ENCODE measurements at places on chromosomes 3 and 15. TPM values are rescaled to one million over a fixed set of nuclear protein-coding genes. Genes with fewer than 3 reads are reported as not detected.

DNA sequence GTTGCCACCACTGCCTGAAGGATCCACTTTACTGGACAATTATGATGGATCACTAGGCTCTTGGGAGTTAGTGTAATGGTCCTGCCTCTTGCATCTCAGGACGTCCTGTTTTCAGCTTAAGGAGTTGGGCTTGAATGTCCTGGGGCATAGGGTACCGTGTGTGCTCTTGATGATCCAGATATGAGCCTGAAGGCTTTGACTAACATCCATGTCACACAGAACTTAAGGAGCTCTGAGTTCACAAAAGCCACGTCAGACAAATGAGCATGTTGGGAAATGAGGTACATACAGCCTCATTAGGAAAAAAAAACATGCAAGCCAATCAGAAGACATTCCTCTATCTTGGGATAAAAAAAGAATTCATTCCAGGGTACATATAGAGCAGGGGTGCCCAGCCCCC is 40.8 kb downstream of the CA12 start:
- no peak for DNase-seq

- peak; percentile 80 for DNase-seq
Observed at GRCh38 chr15:52010633-52011595, 8.1 kb upstream of the MAPK6 start.

DNA sequence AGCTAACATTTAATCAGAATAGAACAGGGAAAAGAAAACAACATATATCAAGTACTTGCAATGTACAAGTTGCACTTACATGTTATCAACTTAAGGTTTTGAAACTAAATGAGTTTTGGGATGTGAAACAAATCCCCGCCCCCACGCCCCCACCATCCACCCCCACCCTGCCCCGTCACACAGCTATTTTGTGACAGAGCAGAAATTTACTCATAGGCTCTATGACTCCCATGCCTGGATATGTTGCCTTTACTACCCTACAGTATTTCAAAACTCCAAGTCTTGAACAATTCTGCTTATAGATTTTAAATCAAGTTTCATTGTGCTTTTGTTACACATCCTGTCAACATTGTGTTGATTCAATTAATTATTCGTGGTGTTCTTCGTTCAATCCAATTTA is 18.1 kb upstream of the IL1RAP start:
- DNase-seq = no peak

- no peak for DNase-seq
Observed at GRCh38 chr3:116102037-116102436, 343.2 kb downstream of the LSAMP start.

DNA sequence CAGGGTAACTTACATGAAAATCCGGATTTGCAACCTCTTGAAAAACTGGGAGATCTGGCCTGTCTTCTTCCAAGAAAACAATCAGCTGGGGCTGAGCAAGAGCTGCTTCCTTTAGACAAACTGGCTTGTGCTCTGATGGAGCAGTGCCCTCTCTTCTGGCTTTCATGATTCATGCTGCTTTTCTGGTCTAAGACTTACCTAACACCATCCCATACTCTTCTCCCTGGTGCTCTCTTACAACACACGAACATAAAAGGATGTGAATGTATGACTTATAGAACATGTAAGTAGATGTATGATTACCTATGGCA is 9.9 kb downstream of the TJP1 start:
- DNase-seq = peak; percentile 53

GRCh38 chr15:82966671-82967071 is 14.2 kb upstream of the HOMER2 start:
- DNase-seq = no peak

DNA sequence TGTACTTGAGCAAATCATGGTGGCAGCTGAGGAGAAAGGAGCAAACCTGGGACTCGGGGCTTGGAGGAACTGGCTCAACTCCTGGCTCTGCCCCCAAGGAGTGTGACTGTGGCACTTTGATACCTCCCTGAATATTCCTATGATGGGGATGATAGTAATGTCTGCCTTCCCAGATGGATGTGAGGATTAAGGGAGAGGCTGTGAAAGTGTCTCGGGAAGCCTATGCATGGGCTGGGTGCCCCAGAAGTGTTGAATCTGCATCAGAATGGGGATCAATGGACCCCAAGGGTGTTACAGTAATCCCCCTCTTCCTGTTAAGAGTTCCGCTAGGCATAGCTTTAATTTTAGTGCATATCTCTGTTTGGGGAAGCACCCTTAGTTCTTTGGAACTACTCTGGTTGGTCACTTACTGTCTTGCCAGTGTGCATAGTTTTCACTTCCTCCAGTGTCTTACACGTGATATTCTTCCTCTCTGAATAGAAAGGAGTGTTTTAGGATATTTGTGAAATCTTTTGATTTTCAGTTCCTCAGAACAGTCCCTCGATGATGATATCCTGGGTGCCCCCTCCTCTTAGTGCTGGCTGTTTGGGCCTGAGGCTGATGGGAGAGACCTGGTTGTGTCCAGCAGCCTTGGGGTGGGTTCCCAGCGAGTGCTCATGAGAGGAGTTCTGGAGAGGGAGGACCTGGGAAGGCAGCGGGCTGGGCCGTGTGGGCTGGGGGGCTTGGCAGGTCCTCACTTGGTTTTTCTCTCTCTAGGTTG is 97.5 kb downstream of the CHDH start:
- DNase-seq = no peak

TMCC1 gene
- 20.8 TPM for total RNA-seq

RTP4 gene
- 0.26 TPM for total RNA-seq

All from HT1080 (cell line).